ENCODE measurements at places on chromosomes 3 and 15.
A peak's percentile ranks its signal among the peaks of the same experiment; 100 is the strongest.

DNA sequence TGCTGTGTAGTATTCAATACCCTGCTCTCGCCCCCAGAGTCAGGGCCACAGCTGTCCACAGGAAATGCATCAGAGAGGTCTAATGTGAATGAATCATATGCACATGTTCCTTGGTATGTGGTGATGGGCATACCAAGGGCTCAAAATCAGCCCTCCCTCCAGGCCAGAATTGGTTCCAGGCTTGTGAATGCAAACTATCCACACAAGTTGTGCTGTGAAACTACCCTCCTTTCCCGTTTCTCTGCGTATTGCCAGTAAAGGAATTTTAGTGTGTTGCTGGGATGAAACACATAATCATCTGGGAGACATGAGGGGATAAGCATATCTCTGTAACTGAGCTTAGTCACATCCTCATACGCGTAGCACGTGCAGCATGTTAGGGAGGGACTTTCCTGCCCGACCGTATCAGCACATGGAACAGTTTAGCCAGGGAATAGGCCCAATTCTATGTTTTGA is 9.2 kb upstream of the MME start:
- DNase-seq: no peak

- DNase-seq: no peak
These were observed 31.1 kb downstream of the DNAJC13 start for GRCh38 chr3:132448216-132448961.

DNA sequence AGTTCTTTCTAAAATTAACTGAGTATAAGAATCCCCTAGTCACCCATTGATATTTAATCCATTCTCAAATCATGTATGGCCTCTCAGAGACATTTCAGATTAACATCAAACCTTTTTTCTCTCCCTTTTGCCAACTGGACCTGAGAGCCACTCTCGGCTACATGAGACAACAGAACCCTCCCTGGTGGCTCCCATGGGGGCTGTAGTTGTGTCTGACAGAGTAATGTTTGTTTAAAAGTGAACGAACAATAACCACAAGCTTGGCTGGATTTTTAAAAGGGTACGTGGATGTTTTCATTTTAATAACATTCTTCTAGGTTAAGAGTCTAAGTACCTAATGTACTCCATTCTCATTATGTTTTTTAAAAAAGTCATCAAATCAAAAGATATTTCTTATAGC is 37.1 kb downstream of the P3H2 start:
- no peak for DNase-seq

DNA sequence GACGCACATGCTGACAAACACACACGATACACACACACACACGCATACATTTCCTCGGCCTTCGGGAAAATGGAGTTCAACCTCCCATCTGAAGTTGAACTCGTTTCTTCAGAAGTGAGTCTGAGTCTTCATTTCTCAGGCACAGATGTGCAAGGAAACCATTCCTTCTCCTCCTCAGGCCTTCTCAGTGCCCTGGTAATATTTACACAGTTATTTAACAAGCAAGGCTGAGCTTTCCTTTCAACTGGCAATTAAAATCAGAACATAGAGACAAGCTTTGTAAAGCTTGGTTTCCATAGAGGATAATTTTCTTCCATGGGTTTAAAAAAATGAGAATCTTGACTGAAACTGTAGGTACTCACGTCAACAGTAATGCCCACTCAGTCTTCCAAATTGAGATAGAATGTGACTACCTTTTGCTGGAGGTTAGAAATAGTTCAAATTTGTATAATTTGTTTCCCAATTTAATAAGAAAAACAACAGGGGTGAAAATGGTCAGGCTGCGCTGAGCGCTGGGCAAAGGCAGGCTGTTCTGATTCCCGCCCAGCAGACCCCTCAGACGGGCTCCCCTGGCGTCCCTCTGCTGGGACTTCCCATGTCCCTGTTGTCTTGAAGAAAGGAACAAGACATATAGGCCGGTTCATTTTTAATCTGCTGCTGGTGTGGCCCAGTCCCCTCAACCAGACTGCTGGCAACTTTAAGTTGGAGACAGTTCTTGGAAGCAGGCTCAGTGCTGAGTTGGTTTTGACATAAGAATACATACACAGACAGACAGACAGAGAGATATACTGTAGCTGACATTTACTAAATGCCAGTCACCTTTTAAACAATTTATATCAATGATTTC is 174.3 kb downstream of the XXYLT1 start:
- no peak for DNase-seq

- DNase-seq: no peak
These were observed 771.4 kb upstream of the CFAP20DC start for GRCh38 chr3:59821274-59821673.

DNA sequence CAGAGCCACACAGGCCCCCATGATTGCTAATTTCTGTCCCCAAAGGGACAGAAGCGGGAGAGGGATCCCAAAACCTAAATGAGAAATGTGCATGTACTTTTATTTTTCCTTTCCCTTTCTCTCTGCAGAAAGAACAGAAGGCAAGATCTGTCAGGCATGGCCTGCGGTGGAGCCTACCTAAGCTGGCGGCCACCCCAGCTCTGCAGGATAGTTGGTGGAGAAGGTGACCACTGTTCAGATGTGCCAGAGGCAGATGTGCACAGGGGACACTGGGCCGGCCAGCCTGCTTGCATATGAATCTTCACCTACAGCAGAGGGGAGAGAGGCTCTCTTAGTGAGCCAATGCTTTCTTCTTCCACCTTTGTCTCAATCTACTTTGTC is 2.1 kb upstream of the AMOTL2 start:
- no peak for DNase-seq

DNA sequence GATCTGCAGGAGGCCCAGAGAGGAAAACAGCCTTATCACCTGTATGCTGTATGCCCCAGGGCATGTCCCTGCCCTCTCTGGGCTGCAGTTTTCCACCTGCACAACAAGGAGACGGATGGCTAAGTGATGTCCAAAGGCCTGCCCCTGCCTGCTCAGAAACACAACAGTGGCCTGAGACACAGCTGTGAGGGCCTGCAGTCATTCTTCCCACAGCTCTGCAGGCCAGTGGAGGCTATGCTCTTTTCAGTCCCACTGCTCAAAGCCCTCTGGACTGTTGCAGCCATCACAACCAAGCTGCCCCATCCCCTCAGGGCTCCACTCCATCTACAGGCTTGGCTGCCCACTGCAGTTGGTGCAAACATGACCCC is 5.2 kb upstream of the TBC1D2B start:
- DNase-seq: no peak

DNA sequence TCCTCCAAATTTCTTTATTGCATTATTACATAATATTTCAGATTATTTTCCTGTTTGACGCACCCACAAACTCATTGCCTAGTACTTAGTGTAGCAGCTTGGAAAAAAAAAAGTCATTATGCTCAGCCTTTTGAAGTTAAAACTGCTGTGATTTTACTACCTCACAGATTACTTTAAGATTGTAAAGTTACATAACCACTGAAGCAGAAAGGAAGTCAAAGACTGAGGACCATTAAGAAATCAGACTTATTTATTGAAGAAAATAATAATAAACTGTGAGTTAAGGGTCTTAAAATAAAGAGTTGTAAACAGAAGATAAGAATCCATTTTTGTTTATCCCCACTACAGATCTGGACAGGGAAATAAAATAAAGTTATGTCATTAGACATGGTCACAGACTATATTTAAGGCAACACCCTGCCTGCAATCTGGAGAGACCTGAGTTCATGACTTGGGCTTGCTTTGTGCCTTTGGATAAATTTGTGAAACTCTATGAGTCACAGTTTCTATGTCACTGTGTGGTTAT is 212.1 kb upstream of the ROBO2 start:
- DNase-seq: no peak

DNA sequence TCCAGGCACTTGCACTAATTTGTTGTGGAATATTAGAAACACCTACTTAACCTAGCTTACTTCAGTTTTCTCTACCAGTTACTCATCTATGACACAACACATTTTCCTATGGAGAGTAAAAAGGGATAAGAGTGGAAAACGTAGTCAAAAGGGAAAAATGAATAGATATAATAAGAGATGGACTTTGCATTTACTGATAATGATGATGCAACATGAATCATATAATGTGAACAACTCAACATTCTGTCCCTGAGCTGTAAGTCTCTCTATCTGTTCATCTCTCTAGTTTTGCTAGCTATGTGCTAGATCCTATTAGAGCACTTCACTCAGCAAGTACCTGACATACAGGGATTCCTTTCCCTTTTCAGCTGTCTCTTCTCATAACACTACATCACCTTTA is 627.1 kb downstream of the AGBL1 start:
- DNase-seq: no peak

- DNase-seq: no peak
These were observed 773.5 kb downstream of the SQOR start for GRCh38 chr15:46408312-46408711.

- DNase-seq: no peak
These were observed 325.8 kb downstream of the KCNH8 start for GRCh38 chr3:19473971-19474580.

DNA sequence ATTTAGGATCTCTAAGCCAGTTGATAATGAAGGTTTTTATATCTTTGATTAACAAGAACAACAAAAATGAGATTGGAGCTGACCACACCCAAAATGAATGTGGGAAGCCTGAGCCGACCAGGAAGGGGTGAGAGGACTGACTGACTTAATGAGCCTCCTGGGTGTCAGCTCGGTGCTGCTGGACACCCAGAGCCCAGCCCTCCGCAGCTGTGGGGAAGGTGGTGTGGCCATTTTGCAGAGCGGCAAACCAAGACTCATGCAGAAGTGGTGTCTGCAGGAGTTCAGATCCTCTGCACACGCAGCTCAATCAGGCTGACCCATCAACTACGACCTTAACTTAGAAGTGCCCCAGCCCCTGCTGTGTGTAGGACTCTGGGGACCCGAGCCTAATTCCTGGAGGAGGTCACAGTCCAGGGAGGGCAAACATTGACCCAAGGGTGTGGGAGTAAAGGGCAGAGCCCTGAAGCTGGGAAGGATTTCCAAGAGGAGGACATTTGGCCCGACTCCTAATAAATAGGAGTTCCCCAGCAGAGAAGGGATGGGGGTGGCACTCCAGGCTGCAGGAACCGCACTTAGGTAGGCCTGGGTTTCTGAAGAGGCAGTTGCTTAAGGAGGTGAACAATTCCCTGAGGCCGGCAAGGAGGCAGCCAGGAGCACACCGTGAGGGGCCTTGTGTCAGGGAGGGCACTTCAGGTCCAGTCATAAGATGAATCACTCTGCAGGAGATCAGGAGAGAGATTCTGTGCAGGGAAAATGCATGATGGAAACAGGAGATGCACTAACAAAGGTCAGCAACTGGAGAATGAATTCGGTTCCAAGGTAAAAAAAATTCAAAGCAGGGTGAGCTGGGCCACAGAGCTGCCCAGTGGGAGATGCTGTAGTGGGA is 197.1 kb upstream of the TPM1 start:
- no peak for DNase-seq

DNA sequence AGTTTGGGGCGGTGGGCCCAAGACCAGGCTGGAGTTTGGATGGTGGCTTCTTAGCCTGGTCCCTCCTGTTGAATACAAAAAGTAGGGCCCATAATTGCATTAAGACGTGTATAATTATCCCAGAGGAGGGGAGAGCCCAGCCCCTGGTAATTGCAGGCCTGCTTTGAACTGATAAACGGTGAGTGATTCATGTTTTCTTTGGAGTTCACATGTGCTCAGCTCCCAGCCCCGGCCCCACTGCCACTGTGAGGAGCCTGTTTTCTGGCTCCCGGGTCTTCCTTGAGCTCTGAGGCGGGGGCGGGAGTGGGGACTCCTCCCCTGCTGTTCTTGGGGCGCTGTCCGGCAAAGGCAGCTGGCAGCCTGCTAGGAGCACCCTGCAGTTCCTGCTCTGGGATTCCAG is 3.1 kb downstream of the PLXNA1 start:
- no peak for DNase-seq

DNA sequence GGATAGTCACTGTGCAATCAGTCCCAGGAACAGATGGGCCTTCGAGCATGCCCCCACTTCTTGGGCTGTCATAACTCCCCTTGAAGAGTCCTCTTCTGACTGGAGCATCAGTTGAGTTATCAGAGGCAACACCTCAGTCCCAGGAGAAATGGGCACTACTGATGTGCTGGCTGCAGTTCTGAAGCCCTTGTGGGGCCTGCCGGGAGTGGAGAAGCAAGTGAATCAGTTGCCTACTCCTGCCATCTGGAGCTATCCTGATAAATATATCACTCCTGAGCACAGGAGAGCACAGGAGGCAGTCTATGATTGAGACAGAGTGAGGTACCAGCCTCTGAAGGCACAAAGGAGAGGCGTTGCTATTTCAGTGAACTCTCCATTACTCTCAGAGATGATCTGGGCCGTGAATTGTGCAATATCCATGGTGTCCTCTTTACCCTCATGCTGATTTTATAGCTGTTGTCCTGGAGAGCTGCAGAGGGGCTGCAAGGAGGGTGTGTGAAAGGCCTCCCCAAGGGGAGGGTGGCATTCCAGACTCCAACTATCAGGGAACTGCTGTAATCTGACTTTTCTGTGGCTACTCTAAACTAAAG is 344.2 kb upstream of the ROPN1 start:
- DNase-seq: no peak

DNA sequence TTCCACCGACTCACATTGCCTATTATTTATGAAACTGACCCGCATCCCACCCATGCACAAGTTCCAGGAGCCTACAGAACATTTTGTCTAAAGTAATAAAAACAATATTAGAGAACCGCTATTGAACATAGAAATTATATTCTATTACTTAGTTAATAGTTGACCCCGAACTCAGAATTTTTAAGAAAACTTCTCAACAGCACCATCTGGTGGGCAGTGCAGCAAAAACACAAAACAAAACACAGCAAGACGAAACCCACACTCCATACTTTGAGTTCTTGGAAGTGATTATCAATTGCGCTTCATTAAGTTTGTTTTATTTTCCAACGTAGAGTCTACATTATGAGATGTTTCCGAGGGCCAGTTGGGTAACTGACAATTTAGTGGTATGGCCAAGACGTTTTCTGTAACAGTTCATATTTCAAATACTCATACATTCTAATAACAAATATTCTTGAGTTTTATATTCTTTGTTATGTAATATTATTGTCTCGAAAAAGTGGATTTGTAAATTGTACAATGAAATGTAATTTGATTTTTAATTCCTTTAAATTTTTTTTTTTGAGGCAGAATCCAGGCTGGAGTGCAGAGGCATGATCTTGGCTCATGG is 24.0 kb upstream of the C3orf70 start:
- peak; percentile 54 for DNase-seq

DNA sequence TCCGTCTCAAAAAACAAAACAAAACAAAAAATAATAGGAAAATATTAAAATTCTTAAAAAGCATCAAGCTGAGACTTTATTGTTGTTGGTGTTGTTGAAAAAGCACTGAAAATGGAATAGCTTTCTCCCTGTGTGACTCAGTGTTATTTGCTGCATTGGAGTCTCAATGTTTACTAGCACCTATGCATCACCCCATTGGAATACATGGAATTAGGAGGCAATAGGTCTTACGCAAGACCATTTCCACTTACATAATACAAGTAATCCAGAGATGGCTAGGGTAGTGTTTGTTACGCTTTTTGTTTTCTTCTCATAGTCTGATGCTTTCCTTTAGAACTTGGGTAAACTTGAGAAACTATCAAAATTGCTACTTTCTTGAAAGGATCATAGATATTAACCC is 15.2 kb downstream of the GXYLT2 start:
- DNase-seq: no peak

DNA sequence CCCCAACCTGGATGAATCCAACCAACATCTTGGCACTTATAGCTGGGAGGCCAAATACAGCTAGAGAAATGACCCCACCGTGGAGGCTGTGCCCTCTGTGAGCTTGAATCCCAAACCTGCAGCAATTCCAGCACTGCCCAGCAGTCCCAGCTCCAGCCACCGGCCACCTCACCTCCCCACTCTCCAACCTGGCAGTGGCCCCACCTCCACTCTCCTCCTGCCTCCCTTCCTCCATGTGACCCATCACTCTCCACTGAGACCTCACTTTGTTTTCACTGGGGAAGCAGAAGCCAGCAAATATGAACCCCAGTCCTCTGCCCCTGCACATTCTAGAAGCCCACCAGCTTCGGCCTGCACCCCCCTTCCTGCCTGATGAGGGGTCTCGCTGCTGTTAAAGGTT is 79.7 kb upstream of the LINGO1 start:
- no peak for DNase-seq
